ENCODE measurements at places on chromosomes 13 and 19.

DNA sequence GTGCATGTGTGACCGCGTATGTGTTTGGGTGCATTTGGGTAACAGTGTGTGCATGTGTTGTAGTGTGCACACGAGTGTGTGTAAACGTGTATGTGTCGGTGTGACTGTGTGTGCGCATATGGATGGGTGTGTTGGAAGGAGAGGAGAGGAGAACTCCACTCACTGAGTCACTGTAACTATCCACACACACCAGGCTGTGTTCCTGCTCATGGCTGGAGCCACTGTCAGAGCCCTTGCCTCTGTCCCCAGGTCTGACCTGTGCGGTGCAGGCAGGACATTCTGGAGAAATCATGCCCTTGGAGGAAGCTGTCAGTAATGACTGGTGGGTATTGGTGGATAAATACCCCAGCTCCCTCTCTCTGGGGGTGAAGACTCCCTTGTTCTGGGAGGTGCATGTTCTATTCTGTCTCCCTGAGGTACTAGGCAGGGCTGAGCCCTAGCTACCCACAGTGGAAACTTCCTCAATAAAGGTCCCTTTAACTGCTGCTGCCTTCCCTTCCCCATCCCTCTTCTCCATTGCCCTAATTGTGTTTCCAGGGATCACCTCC, 48.4 kb downstream of the CYP4F22 start:
- DNase-seq: no peak

DNA sequence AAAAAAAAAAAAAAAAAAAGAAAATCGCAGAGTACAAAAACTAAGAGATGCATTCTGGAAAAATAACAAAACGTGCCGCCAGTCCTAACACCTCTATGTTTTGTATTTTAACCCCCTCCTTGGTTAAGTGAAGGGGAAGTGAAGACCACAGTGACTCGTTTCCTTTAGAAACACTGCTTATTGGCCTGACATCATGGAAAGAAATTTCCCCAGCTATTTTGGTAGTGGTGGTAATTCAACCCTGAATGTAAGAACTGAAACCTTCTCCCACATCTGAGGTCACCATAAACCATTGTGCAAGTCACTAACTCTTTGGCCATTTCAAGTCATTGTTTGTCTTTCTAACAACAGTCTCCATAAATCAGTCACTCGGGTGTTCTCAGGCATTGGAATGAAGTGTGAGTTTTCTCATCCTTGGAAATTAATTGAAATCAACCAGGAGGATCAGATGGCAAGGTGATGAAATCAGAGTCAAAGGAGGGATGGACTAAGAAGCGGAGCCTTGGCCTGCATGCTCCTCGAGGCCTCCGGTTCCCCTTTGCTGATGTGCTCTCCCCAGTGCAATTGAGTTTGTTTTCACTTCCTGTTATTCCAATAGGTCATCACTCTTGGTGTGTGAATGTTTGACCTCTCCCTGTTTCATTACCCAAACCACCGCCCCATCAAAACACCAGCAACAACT, 443.9 kb downstream of the FGF9 start:
- DNase-seq: no peak

DNA sequence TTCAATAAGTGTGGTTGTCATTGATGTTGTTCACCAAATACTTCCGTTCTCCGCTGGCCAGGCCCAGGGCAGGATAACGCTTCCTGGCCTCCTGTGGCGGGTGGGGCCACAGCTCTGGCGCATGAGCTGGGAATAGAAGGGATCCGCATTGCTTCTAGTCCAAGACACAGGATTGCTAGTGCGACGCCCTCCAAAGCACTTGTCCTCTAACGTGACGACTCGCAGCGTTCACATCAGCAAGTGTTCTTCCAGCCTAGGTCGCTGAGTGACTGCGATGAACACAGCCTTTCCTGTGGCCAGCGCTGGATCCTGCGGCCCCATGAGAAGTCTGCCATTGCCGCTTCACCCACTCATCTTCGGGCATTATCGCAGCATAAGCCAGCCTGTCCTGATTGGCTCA, 39.4 kb downstream of the VSTM2B start:
- DNase-seq: no peak

- DNase-seq: no peak
Measured at GRCh38 chr13:88948501-88948900, 1277.3 kb downstream of the SLITRK5 start.

GRCh38 chr13:105595471-105595870, 940.0 kb downstream of the EFNB2 start:
- DNase-seq: no peak

- DNase-seq: no peak
Measured at GRCh38 chr13:54965881-54966280, 1937.3 kb downstream of the OLFM4 start.
